ENCODE measurements at places on chromosomes 4 and X. TPM values are rescaled to one million over a fixed set of nuclear protein-coding genes. Genes with fewer than 3 reads are reported as not detected.

GRCh38 chr4:154516318-154517029 lies 24.9 kb upstream of the DCHS2 start:
- H3K27me3 ChIP-seq, result no peaks in the 10 kb centered on the region
- H3K4me1 ChIP-seq, result no peaks in the 10 kb centered on the region
- no peak overlapping the region for H3K4me3 ChIP-seq
- H3K27ac ChIP-seq, result no peak overlapping the region

GRCh38 chrX:69538321-69538876 lies 34.3 kb downstream of the NALF2 start:
- no peaks in the 10 kb centered on the region for H3K27me3 ChIP-seq
- no peaks in the 10 kb centered on the region for H3K36me3 ChIP-seq
- DNase-seq, result no peak
- H3K27ac ChIP-seq, result no peak overlapping the region
- peak overlapping the region; percentile 70 for H3K4me3 ChIP-seq

DNA sequence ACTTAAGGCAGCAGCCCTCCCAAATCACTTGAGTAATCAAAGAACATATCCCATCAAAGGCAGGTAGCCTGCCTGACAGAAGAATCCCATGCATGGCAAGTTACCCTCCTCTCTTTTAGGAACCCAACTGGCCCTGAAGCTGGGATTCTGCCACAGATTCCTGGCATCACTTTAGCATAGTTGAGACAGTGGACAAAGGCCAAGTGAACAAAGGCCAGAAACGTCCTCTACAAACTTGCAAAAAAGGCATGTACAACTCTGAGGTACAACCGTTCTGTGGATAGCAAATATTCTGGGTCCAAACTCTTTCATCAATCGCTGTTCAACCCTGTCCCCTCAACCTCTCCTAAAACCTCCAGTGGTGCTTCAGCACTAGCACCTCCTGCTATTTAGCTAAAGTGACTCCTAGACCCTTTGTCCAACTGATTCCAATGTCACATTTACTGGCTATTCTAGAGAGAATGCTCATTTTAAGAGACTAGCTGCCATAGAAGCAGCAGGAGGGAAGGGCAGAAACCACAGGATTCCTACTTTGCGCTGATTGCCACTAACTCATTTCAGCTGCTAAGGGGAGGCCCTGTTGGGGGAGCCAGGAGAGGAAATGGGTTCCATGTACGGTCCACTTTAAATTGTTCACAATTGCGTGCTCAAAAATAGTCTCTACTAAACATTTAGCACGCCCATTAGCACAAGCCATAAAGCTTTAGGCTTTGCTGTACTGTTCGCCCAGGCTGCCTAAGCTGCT lies 105.9 kb downstream of the SHROOM4 start:
- no peak overlapping the region for H3K4me3 ChIP-seq
- H3K27me3 ChIP-seq, result no peaks in the 10 kb centered on the region
- H3K4me1 ChIP-seq, result peaks cover 6% of the 10 kb centered on the region
- no peak for DNase-seq
- peak overlapping the region; percentile 22 for H3K27ac ChIP-seq
- H3K36me3 ChIP-seq, result no peaks in the 10 kb centered on the region

- H3K4me3 ChIP-seq, result no peak overlapping the region
- H3K36me3 ChIP-seq, result no peaks in the 10 kb centered on the region
- H3K27me3 ChIP-seq, result no peaks in the 10 kb centered on the region
- H3K4me1 ChIP-seq, result no peaks in the 10 kb centered on the region
- no peak for DNase-seq
Measured at GRCh38 chr4:29549342-29549741, 1170.8 kb upstream of the PCDH7 start.

- H3K36me3 ChIP-seq, result peaks cover 21% of the 10 kb centered on the region
- H3K4me1 ChIP-seq, result no peaks in the 10 kb centered on the region
- no peaks in the 10 kb centered on the region for H3K27me3 ChIP-seq
- no peak overlapping the region for H3K4me3 ChIP-seq
Measured at GRCh38 chr4:848307-848691, 22.4 kb upstream of the CPLX1 start.

DNA sequence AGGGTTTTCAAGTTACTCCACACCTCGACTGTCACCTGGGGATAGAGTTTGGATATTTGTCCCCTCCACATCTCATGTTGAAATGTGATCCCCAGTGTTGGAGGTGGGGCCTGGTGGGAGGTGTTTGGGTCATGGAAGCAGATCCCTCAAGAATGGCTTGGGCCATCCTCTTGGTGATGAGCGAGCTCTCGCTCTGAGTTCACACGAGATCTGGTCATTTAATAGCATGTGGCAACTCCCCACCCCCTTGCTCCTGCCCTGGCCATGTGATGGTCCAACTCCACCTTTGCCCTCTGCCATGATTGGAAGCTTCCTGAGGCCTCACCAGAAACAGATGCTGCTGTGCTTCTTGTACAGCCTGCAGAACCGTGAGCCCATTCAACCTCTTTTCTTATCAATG lies 8.3 kb downstream of the CTAG1A start:
- no peak overlapping the region for H3K4me3 ChIP-seq
- no peaks in the 10 kb centered on the region for H3K27me3 ChIP-seq
- DNase-seq, result no peak
- no peak overlapping the region for H3K27ac ChIP-seq
- H3K4me1 ChIP-seq, result no peaks in the 10 kb centered on the region
- no peaks in the 10 kb centered on the region for H3K36me3 ChIP-seq

- DNase-seq, result no peak
- H3K36me3 ChIP-seq, result peaks cover 4% of the 10 kb centered on the region
- peaks cover 50% of the 10 kb centered on the region for H3K4me1 ChIP-seq
- peak within 1 kb of the TSS; percentile 79 for H3K4me3 ChIP-seq
- peak within 1 kb of the TSS; percentile 96 for H3K27ac ChIP-seq
- H3K27me3 ChIP-seq, result no peaks in the 10 kb centered on the region
Measured at GRCh38 chr4:87529187-87529586, at the start of gene SPARCL1. Gene SPARCL1, minus strand, starts transcription at chr4:87529376. Its CDS starts 29,802 bp downstream, at chr4:87499574.

DNA sequence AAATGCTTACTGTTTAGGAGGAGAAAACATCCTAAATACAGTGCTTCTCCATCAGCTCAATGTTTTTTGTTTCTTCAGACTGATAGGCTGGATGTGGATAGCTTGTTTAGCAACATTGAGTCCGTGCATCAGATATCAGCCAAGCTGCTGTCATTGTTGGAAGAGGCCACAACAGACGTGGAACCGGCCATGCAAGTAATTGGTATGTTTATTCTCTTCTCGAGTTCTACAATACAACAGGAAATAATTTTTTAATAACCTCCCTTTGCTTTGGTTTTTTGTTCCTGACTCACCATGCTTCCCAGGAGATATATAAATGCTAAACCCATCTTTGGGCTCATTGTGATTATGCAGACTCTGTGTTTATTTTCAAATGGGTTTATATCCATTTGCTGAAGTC lies 60.9 kb downstream of the ARHGEF38 start:
- H3K4me3 ChIP-seq, result no peak overlapping the region
- no peak for DNase-seq
- H3K27ac ChIP-seq, result no peak overlapping the region

GRCh38 chr4:139808381-139808807 lies 142.8 kb downstream of the MGST2 start:
- no peak overlapping the region for H3K4me3 ChIP-seq
- no peak overlapping the region for H3K27ac ChIP-seq
- no peak for DNase-seq
- H3K27me3 ChIP-seq, result no peaks in the 10 kb centered on the region

DNA sequence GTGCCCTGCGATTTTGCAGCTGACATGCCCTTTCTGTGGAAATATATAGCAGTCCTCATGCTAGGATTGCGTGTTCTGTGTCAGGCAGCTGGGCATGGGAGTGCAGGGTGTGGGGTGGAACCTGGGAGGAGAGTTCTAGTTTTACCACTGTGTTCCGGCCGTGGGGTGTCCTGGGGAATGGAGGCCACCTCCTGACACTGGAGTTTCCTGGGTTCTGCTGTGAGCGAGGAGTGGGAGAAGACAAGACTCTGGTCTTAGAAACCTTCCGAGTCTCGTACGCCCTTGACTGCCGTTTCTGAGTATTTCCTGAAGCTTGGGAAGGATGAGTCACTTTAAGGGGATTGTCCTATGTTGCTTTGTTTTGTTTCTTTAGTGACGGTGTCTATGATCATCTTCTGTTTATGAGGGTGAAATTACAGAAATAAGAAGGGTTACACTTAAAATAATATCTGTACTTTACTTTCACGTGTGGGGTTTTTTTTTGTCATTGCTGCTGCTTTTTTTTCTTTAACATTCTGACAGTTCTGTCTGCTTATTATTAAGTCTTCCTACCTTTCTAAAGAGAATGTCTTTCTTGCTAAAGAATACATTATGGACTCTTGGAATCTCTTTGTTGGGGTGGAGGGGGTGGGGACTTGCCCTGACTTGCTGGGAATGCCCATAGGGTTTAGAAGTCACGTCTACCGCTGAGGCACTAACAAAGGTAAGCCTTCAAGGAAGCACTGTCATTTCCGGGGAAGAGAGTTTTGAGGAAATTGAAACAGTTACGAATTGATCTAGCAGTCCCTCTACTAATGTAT lies 19.1 kb downstream of the CD99 start:
- H3K4me1 ChIP-seq, result peaks cover 36% of the 10 kb centered on the region
- H3K4me3 ChIP-seq, result peak overlapping the region; percentile 44
- H3K27me3 ChIP-seq, result no peaks in the 10 kb centered on the region
- peaks cover 6% of the 10 kb centered on the region for H3K36me3 ChIP-seq
- no peak overlapping the region for H3K27ac ChIP-seq

DNA sequence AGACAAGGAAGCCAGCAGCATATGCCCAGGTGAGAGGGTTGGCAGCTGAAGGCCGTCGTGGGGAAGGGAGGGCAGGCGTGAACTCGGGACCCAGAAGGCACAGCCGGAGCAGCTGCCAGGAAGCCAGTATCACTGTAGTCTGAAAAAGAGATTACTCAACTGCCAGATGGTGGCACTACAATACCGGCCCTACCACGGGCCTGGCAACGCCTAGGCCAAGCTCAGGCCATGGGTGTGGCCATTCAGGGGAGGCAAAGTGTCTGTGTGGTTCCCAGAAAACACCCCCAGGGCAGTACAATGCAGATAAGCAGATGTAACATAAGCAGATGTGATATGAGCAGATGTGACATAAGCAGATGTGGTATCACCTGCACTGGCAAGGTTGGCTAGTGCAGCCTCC lies 236.0 kb downstream of the AFAP1 start:
- H3K27me3 ChIP-seq, result no peaks in the 10 kb centered on the region
- DNase-seq, result no peak
- H3K4me1 ChIP-seq, result no peaks in the 10 kb centered on the region
- H3K4me3 ChIP-seq, result no peak overlapping the region
- H3K27ac ChIP-seq, result no peak overlapping the region

DNA sequence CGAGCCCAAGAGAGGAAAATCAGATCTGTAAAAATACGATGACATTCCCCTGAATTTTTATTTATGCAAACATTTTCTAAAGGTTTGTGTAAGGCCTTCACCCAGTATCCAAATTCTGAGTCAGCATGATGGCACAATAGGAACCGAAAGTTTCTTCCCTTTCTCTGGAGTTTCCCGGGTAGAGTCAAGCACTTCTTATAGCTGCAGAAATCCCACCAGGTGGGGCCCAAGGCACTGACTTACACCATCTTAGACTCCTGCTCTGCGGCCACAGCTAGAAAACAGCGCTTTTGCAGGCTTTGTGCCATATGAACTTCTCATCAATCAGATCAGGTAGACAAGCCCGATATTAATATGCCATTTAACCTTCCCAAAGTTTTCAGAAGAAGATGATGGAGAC lies 13.4 kb downstream of the LEF1 start:
- H3K36me3 ChIP-seq, result no peaks in the 10 kb centered on the region
- no peak overlapping the region for H3K4me3 ChIP-seq
- H3K27me3 ChIP-seq, result no peaks in the 10 kb centered on the region
- H3K27ac ChIP-seq, result no peak overlapping the region

DNA sequence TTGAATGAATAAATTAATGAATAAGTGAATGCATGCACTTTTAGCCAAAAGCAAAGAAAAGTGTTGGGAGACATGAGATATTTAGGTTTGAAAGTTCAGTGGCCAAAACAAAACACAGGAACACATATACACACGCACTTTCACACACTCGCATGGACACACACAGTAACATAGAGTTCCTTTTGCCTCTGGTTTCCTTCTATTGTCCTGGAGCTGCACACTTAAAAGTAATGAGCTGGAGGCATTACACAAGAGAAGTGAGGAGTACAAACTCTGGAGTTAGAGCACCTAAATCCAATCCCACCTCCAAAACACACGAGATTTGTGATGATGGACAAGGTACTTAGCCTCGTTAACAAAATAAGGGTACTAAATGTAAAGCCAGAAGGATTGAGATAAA lies 18.7 kb downstream of the PPA2 start:
- no peak for DNase-seq
- H3K27me3 ChIP-seq, result no peaks in the 10 kb centered on the region
- no peaks in the 10 kb centered on the region for H3K36me3 ChIP-seq
- no peak overlapping the region for H3K27ac ChIP-seq
- peaks cover 24% of the 10 kb centered on the region for H3K4me1 ChIP-seq

DNA sequence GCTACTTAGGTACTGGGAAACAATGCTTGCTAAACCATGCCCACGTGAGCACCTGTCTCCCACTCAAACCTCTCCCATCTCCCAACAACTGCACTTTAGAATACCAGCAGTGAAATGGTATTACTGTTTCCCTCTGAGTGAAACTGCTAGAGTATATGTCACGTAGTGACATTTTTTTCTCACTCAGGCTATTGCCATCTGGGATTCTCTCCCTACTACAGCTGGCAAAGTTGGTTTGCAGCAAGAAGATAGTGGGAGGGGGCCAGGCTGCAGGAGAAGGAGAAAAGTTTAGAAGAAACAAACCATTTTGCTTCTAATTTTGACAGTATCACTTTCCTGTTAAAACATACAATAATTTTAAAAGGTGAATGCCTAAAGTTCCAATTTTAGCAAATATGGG lies 358.3 kb downstream of the MAPK10 start:
- H3K27ac ChIP-seq, result no peak overlapping the region
- H3K4me3 ChIP-seq, result no peak overlapping the region
- peaks cover 5% of the 10 kb centered on the region for H3K4me1 ChIP-seq
- no peaks in the 10 kb centered on the region for H3K27me3 ChIP-seq

GRCh38 chrX:40543661-40544328 lies 37.0 kb upstream of the ATP6AP2 start:
- H3K4me3 ChIP-seq, result peak overlapping the region; percentile 39
- H3K27me3 ChIP-seq, result no peaks in the 10 kb centered on the region

GRCh38 chr4:181989071-181989470 lies 254.1 kb upstream of the TENM3 start:
- H3K36me3 ChIP-seq, result no peaks in the 10 kb centered on the region
- DNase-seq, result no peak
- no peak overlapping the region for H3K27ac ChIP-seq
- no peaks in the 10 kb centered on the region for H3K27me3 ChIP-seq
- no peaks in the 10 kb centered on the region for H3K4me1 ChIP-seq
- H3K4me3 ChIP-seq, result no peak overlapping the region

DNA sequence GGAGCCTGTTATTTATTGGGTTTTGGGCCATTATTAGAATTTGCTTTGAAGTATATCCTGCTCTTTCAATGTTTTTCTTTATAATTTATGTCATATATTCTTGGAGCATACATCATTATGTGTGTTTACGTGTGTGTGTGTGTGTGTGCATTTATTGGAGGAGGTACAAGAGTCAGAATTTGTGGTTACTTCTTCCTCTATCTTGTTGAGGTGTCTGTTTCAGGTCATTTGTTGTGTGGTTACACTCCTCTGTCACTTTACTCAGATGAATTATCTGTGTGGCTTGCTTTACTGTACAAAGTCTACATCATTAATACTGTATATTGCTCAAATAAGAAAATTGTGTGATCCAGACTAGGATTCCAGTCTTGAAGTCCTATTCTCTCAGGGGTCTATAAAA lies 1957.4 kb upstream of the TENM3 start:
- no peaks in the 10 kb centered on the region for H3K4me1 ChIP-seq
- H3K27ac ChIP-seq, result no peak overlapping the region
- no peaks in the 10 kb centered on the region for H3K27me3 ChIP-seq
- H3K36me3 ChIP-seq, result no peaks in the 10 kb centered on the region

DGKK gene
- total RNA-seq, result not detected

SPARCL1 gene
- 2,315 TPM for total RNA-seq

DMRTC1B gene
- total RNA-seq, result not detected

CACNA1F gene
- not detected for total RNA-seq

Data from thoracic aorta (tissue), 2 donors.